Breast epithelium (tissue), 4 donors: ENCODE measurements at places on chromosomes 1 and 21. TPM values are rescaled to one million over a fixed set of nuclear protein-coding genes. Genes with fewer than 3 reads are reported as not detected.
A peak's percentile ranks its signal among the peaks of the same experiment; 100 is the strongest.

- no peak for DNase-seq
These were observed 499 bp upstream of the CRTC2 start for GRCh38 chr1:153958961-153959260.

GRCh38 chr1:116878804-116879477, 30.8 kb upstream of the PTGFRN start:
- DNase-seq: peak; percentile 86

DNA sequence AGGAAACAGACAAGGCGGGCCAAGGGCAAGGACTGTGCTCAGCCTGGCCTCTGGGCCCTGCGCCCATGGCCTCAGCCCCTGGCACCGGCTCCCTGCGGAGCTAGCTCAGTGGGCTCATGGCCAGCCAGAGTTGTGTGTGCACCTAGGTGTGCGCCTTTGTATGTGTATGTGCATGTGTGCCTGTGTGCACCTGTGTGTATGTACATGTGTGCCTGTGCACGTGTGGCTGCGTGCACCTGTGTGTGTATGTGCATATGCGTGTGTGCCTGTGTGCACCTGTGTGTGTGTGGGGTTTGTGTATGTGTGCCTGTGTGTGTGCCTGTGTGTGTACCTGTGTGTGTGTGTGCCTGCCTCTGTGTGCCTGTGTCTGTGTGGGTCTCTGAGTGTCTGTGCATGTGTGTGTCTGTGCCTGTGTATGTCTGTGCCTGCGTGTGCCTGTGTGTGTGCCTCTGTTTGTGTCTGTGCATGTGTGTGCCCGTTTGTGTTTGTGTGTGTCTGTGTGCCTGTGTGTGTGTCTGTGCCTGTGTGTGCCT, 7.4 kb downstream of the GPR137B start:
- no peak for DNase-seq

DNA sequence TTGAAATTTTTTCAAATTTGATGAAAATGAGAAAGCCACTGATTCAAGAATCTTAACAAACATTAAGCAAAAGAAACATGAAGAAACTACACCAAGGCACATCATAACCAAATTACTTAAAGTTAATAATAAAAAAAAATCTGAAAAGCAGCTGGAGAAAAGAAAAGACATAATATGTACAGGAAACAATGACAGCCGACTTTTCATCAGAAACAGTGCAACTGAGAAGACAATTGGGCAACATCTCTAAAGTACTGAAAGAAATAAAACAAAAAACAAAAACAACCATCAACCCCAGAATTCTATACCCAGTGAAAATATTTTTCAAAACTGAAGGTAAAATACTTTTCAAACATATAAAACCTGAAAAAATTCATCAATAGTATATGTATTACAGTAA, 73.8 kb upstream of the DMRTA2 start:
- no peak for DNase-seq

Gene HTR1D
- not detected for total RNA-seq
